NT2/D1 (cell line): ENCODE measurements at places on chromosomes 2 and 18.

- no peak for DNase-seq
Observed at GRCh38 chr2:60058781-60059180, 494.7 kb downstream of the BCL11A start.

DNA sequence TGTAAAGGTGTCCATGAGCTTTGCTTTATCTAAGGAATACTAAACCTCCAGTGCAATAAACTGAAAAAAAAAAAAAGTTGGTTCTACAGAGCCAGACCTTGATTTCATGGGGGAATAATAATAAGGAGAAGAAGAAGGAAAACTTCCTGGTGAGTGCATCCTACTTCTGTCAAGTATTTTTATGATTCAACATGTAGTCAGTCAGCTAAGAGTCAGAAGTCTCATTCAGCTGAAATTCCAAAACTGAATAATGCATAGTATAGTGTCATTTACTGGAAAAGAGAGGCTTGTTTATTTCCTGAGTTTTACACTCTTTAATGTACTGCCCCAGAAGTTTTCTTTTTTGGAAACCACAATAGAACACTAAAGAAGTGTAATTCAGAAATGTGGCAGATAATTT, 77.8 kb upstream of the TACR1 start:
- no peak for DNase-seq

GRCh38 chr18:47149457-47150028, 757 bp downstream of the HDHD2 start:
- no peak for DNase-seq

DNA sequence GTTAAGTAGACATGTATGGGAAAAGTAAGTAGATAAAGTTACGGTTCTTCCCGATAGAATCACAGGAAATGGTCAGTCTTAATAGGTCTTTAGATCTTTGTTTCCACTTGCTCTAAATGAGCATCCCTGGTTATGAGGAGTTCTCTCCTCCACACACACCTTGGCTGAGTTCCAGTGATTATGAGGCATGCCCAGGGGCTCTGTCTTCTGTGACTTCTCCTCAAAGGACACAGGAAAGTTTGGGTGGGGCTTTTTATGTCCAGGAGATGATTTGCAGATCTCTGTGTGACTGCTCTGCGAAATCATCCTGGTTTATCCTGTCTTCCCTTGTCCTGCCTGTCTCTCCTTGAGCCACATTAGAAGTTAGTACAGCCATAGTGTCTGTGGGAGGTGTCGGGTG, 83.9 kb upstream of the EML6 start:
- no peak for DNase-seq

DNA sequence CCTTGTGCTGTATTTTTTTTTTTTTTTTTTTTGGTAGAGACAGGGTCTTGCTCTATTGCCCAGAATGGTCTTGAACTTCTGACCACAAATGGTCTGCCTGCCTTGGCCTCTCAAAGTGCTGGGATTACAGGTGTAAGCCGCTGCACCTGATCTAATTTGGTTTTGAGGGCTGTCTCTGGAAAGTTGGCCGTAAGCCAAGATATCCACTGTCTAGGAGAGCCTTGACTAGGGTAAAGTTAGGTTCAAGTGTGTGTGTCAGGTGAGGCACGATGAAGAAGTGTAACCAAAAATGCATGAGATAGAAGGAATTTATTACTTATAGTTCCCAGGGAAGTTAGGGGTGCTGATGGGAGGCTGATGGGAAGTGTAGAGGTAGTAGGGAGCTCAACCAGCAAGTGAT, 46.7 kb downstream of the INO80C start:
- DNase-seq, result no peak

DNA sequence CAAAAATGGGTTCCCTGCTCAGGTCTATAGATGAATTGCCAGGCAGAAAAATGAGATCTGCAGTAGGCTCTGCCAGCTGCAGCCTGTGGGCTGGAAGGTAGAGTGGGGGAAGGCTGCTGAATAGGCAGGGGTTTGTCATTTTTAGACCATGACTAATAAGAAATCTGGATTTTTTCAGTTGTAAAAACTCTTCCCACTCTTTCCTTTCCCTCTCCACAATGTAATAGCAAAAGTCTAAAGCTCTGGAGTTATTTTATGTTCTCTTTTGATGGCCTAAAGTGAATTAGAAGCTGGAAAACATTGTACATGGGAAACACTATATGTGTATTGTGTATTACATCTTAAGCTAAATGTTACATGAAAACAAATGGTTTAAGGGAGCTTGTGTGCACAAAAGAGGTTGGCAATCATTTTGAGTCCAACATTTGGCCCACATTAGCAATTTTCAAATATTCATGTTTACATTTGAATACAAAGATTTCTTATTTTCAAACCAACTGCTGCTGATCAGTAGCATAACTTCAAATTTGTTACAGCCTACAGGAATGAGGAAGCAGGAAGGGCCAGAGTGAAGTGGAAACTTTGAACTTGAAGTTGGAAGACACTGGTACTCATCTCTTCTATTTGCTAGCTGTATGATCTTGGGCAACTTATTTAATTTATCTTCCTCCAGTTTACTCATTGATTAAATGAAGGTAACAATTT, 407.1 kb downstream of the SLC4A3 start:
- no peak for DNase-seq

GRCh38 chr18:1488957-1489356, 584.3 kb downstream of the ADCYAP1 start:
- DNase-seq, result no peak

DNA sequence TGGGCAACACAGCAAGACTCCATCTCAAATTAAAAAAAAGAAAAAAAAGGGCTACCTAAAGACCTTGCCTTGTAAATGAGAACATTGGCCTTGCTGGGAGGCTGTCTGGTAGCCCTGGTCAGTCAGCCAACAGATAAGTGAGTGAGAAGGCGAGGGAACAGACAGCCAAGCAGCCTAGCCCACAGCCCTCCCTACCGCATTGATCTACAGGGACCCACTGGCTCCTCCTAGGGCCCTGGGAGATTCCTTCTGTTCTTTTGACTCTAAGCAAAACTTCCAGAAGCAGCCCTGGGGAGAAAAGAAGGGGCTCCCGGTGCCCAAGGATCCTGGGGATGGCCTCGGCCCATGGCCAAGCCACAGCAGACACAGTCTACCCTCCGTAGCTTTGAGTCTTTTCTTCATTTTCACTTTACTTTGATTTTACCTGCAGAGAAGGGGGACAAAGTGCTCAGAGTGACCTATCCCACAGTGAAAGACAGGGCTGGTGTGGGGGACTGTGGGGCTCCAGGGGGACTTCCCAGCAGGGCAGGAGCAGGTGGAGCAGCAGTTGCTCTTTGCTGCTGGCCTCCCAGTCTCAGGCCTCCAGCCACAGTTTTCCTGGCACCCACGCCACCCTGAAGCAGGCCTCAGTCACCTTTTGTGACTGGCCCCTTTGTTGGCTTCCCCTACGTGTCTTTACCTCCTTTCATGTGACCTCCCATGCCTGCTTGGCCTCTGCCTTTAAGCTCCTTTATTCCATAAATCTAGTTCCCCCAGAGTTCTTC, 5.1 kb downstream of the CEP68 start:
- DNase-seq, result no peak

DNA sequence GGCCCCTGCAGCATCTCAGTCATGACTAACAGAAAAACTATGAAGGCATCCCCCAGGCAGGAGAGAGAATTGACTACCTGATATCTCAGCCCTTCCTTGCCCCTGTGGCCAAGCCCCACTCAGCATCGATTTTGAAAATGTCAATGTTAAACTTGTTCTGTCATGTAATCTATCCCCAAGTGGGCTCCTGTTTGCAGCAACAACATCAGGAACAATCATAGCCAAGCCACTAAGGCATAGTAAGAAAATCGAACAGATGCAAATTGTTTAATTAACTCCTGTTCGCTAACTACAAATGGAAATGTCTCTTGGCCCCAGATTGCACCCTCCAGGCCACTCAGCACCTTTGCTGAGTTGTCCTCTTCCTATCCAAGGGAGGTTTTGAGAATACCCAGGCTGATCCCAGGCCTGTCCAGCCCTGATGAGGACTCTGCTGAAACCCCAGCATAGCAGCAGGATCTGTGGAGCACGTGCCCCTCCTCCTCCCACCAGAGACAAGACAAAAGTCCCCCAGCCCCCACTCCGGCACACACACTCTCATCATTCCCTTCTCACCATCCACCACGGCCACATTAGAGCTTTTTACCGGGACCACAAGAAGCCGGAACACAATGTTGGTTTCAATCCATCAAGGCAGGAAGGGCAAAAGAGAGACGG, 150.1 kb downstream of the TNS1 start:
- DNase-seq, result no peak

GRCh38 chr2:170744248-170745002, 25.8 kb upstream of the ERICH2 start:
- no peak for DNase-seq

DNA sequence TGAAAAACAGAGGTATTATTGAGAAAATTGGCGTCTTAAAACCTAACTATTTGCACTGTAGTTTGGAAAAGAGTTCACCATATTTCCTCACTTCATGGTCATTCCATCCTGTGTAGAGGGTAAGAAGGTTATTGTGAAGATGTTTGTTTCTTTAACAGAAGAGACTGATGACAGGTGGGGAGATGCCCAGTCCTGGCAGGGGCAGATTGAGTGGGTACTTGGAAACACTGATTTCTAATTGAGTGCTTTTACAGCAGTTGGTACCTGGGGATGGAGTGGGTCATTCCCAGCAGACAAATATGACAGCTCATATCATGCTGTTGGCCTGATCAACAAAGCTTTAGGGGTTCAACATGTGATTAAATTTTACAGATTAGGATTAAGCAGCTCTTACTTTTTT, 67.5 kb downstream of the MYOM1 start:
- DNase-seq, result no peak

DNA sequence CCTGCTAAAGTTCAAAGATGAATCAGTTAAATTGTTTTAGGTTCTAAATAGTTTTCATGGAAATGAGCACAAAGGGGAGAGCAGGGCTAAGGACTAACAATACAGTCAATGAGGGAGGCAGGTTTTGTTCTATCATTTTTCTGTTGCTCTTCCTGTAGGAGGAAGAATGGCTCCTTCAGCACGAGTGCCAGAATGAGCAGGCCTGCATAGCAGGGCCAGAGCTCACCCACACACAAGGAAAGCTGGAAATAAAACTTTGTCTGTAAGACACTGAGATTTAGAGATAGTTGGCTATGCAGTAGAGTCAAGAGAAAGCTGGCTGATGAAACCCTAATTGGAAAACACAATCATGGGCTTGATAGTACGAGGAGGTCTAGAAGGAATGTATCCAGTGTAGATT, 313.3 kb downstream of the MBD2 start:
- no peak for DNase-seq

DNA sequence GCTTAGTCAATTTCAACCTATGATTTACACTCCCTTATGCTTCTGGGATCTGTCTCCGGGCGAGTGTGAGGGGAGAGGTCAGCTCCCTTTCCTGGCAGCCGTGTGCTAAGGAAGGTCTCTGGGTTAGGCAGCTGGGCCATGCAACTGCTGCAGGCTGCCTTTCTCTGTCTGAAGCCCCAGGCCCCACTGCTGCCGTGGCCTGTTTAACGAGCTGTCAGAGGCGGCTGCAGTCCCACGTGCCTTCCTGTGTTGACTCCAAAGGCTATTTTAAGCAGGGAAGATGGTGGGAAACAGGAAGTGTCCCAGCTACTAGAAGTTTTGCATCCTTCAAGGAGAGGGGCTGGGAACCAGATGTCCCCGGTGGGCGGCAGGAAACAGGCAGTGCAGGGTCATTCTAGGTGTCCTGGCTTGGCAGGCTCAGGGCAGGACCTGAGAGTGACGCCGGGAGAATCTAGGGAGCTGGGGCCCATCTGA, 186.4 kb downstream of the TNS1 start:
- no peak for DNase-seq

DNA sequence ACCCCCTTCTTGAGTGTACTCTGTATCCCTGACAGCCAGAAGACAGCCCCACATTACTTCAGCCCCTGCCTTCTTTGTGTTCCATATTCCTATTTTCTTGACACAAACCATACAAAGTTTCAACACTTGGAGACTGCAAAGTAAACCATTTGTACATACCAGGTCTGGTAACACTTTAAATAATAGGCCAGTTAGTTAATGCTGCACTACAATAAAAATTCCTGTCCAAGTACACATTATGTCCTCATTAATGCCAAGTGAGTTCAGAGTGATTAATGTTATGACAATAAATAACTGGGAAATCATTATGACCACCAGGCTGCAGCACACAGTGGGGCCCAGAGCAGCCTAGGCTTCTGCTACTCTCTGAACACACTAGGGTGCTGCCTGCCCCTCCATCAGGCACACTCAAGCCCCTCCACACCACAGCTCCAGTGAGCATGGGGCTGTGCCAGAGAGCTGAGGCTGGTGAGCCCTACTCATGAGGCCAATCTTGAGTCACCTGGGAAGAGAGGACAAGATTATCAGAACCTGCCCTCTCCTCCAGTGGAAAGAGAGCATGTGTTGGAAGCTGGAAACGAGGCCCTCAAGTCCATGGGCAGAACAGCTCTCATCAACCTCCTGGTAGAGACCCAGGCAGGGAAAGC, 138.7 kb downstream of the TTC32 start:
- no peak for DNase-seq

DNA sequence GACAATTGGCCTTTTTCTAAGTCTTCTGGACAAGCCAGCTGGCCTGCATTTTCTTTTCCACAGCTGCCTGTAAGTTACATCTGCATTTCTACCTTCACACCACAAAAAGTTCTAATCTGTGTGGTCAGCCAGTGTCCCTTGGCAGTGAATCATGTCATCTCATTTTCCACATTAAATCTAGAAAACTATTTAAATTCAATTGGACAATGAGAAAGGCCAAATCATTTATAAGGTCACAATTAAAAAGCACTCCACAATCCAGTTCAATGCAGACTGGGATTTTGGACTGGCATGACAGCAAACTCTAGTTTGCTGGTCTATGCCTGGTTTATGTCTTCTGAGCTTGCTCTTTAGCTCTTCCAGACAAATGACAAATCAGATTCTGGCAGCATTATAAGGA, 494.2 kb upstream of the SPHKAP start:
- DNase-seq, result no peak

DNA sequence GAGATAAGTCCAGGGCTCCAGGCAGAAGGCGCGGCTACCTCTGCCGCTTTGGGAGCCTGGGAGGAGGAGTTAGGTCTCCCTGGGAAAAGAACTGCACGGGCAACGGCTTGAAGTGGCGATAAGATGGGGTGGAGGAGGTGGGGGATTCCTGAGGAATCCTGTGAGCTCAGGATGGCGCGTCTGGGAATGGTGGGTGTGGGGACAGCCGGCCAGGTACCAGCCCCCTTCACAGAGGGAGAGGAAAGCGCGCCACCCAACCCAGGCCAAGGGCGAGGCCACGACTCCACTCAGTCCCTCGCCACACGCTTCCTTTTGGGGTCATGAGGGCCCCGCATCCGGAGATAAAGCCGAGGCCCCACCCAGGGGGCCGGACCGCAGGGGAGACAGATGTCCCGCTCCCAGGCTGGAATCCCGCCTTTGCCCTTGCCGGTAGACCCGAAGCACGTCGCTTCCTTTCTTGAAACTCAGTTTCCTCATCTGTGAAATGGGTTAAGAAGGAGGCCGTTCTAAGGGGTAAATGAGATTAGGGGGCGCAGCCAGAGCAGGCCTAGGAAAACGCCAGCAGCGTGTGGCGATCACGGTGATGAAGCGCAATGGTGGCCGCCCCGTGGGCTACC, 1.7 kb upstream of the CTDSP1 start:
- no peak for DNase-seq

- no peak for DNase-seq
Observed at GRCh38 chr2:61255580-61256437, 93.8 kb downstream of the C2orf74 start.

GRCh38 chr2:174593574-174594203, 3.9 kb downstream of the WIPF1 start:
- no peak for DNase-seq
